ENCODE measurements at places on chromosomes 2 and 18.

DNA sequence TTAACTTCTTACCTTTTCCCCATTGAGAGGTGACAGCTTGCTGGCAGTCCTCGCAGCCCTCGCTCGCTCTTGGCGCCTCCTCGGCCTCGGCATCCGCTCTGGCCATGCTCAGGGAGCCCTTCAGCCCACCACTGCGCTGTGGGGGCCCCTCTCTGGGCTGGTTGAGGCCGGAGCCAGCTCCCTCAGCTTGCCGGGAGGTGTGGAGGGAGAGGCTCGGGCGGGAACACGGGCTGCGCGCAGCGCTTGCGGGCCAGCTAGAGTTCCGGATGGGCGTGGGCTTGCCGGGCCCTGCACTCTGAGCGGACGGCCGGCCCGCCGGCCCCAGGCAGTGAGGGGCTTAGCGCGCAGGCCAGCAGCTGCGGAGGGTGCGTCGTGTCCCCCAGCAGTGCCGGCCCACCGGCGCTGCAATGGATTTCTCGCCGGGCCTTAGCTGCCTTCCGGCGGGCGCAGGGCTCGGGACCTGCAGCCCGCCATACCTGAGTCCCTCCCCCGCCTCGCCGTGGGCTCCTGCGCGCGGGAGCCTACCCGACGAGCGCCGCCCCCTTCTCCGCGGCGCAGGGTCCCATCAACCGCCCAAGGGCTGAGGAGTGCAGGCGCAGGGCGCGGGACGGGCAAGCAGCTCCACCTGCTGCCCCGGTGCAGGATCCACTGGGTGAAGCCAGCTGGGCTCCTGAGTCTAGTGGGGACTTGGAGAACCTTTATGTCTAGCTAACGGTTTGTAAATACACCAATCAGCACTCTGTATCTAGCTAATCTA is 335.0 kb downstream of the CBLN2 start:
- no peak for DNase-seq

DNA sequence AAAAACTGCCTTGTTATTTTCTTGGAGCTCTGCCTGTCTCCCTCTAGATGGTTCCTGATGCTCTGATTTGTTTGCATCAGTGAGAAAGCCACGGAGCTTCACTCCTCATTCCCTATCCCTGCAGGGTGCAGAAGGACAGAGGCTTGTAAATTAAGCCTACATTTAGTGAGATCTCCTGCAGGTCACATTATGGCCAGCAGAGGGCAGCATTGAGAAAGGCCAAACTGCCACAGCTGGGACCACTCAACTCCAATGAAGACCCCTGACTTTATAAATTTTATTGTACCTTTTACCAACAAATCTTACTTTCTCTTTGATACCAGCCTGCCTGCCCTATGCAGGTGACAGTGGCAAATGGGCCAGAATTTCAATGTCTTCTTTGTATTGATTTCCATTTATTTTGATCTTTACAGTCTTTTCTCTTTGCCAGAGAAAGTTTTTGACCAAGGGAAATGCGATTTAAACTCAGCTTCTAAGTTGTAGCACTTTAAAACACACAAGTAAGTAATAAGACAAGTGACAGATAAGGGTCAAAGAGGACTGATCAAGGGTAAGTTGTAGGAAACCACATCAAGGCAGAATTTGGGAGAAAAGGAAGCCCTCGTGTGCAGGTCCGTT is 1029.1 kb upstream of the KLHL29 start:
- DNase-seq, result peak; percentile 56

GRCh38 chr2:51093016-51093415 is 61.1 kb upstream of the NRXN1 start:
- no peak for DNase-seq

DNA sequence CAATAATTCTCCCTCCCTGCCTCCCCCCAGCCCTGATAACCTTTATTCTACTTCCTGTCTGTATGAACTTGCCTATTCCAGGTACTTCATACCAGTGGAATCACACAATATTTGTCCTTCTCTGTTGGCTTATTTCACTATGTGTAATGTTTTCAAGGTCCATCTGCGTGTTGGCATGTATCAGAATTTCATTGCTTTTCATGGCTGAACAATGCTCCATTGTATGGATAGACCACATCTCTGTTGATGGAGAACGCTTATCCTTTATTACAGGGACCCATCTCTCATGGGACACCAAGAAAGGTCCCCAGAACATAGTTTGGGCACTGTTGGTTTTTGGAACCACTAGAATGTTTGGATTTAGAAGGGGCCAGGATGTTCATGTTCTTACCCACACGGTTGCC is 40.2 kb downstream of the ATOH8 start:
- no peak for DNase-seq
